ENCODE measurements at places on chromosomes 16 and 17. TPM values are rescaled to one million over a fixed set of nuclear protein-coding genes. Genes with fewer than 3 reads are reported as not detected.

GRCh38 chr16:13961099-13961811 lies 41.3 kb downstream of the ERCC4 start:
- DNase-seq = no peak

- DNase-seq = no peak
Measured at GRCh38 chr17:1232786-1233185, 37.5 kb upstream of the BHLHA9 start.

PRSS36 gene
- total RNA-seq = 8.8 TPM

NPW gene
- total RNA-seq = not detected

GRCh38 chr16:65283181-65283651 lies 161.4 kb upstream of the CDH11 start:
- no peak for DNase-seq

KRT39 gene
- total RNA-seq = not detected

DNA sequence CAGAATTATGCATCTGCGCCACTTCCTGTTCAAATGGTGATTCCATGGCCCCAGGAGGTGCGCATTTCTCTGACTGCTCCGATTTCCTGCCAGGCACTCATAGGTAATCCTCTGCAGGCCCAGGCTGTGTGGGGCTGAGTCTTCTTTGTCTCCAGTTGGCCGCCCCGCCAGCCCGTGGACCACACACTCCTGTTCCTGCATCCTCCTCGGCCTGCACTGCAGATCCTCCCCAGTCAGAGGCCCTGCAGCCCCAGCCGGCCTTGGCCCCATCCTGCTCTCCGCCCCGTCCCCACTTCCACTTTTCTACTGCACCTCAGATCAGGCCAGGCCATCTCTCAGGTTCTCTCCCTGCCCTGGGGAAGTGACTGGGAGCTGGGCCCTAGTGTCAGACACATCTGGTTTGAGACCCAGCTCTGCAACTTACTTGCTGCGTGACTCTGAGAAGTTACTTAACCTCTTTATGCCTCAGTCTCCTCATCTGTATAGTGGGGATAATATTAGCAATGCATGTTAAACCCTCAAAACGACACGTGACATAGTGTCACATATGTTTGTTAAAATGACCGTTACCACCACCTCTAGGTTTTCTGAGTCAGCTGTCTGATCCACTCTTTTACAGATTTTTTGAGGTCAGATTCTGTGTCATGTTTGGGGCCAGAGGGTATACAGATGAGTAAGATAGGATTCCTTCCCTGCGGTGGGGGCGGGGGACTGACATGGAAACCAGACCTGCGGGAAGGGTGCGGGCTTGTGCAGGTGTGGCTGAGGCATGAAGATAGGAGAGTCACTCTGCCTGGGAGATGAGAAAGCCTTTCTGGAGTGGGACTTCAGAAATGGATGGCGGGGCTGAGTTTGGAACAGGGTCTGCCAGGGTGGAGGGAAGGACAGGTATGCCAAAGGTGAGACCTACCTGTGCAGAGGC lies 12.8 kb downstream of the RAB11FIP4 start:
- no peak for DNase-seq

GRCh38 chr17:60305141-60305540 lies 86.8 kb downstream of the USP32 start:
- DNase-seq = no peak

DNA sequence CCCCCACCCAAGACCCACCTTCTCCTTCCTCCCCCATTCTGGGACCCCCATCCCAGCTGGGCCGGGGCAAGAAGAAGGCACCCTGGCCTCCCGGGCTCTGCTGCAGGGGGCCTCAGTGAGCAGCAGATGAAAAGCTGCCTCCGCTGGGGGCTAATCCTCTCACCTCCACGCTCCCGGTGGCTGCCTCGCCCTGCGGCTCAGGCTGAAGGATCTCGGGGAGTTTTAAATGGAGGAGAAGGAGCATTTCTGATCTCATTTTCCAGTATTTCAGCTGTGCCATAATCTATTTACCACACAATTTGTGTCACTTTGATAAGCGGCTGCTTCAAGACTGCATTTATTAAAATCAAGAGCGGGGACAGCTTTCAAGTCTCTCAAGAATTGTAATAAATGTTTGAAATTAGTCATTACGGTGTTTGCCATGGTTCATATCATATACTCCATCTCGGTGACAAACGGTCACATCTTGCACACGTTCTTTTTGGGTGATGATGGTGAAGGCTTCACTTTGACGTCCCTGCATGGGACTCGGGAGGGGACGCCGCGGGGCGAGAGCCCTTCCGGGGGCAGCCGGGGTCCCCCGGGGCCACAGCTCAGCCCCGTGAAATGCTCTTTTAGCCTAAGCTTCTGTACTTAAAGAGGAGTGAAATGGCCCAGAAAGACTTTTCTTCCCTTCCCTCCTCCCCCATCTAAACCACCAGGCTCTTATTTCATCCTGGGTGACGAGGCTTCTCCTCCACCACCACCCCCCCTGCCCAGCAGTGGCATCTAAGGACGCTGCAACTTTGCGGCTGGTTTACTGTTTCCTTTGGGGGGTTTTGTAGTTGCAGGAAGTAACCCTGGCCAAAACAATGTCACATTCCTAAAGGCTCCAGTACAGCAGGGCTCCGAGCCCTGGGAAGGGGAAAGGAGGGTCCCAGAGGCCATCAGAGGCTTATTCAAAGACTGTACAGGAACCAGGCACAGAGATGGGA lies 313.1 kb upstream of the TNRC6C start:
- no peak for DNase-seq

PITPNM3 gene
- total RNA-seq = 3.2 TPM

DNA sequence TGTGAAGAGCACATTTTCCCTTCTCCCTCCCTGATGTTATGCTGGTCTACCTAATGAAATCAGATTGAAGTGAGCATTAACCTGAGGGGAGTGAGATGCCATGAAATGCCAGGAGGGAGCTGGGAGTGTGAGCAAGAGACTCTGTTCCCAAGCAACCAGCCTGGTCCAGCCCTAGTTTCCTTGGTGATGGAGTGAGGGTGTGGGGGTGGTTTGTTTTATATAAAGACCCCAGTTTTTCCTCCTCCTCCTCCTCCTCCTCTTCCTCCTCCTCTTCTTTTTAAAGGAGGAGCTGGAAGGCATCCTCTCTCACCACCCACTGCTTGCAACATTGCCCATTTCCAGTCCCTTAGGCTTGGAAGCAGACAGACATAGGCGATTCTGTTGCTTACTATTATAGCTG lies 97.1 kb downstream of the DNAH3 start:
- DNase-seq = no peak

Measured in omental fat pad (tissue), 4 donors.